M059J (cell line): ENCODE measurements at places on chromosomes 12 and 14. TPM values are rescaled to one million over a fixed set of nuclear protein-coding genes. Genes with fewer than 3 reads are reported as not detected.

DNA sequence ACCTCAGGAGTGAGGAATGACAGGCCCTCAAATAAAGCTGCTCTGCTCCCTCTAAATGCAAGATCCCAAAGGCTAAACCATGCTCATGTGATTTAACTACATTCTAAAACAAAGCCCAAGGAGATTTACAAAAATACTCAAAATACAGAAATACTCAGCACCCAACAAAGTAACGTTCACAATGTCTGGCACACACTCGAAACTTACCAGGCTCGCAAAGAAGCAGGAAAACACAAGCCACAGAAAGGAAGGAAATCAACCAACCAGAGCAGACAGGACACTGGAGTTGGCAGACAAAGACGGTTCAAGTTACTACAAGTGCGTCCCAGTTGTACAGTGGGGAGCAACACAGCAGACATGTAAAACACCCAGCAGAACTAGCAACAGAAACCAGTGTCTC, 33.4 kb downstream of the STX2 start:
- no peak for DNase-seq

GRCh38 chr12:41605545-41606305, 417.6 kb downstream of the PDZRN4 start:
- DNase-seq: peak; percentile 4

DNA sequence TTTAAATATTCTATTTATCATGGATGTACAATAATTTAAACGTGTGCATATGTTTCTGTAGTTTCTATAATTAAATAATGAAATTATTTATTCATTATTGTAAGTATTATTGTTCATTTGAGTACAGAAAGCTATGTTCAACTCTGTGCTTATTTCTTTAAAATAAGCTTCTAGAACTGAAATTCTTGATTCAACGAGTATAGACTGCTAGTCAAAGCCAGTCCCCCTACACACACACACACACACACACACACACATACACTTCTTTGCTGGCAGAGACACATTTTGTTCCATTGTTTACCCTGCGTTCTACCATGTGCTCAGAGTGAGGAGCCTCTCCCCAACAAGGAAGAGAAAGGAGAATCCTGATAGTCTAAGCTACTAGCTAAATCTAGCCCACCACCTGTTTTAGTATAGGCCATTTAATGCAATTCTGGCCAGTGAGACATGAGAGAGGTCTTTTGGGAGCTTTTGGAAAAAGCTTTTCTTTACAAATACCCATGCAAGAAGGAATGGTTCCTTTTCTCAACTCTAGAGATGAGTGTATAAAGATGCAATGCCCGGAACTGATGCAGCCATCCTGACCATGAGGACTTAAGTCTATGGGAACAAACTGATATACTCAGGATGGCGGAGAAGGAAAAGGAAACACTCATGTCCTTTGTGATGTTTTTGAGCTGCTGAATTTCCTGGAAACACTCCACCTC, 161.4 kb downstream of the NDUFA12 start:
- no peak for DNase-seq

- peak; percentile 88 for DNase-seq
Measured at GRCh38 chr12:24911271-24911791, 37.6 kb downstream of the BCAT1 start.

Gene MGAT4C
- total RNA-seq: not detected in 2 replicates

DNA sequence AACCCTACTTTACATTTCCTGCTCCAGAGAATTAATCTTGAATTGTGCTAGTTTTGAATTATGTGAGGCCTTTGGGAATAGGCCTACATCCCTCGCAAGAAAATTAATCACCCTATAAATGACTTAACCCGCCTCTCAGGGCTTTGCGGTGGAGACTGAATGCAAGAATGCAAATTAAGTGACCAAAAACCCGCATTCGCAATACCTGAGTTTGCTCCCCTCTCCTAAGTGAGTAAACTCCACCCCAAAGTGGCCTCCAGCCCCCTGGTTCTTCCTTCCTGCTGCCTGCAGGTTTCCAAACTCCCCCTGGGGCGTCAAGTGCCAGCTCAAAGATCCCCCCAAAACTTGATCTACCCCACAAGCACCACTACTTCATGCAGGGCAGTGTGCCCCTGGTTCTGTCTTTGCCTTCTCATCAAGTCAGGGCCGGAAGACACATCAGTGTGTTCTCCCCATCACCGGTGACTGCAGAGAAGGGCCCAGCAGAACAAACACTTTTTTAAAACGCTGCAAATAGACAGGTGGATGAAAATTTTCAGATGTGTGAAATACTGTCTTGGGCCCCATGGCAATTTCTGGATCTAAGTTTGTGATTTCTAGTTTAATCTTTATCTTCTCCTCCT, 644.7 kb downstream of the VRK1 start:
- no peak for DNase-seq
